Foreskin keratinocyte (primary cell): ENCODE measurements at places on chromosomes 13 and 19. TPM values are rescaled to one million over a fixed set of nuclear protein-coding genes. Genes with fewer than 3 reads are reported as not detected.

NAPSA gene
- 0.41 and 0.53 TPM in 2 replicates for total RNA-seq

IL4I1 gene
- 0.44 and 0.46 TPM in 2 replicates for total RNA-seq

METTL21C gene
- total RNA-seq: not detected in 2 replicates

ICAM1 gene
- 0.71 and 1.7 TPM in 2 replicates for total RNA-seq

SIGLEC8 gene
- total RNA-seq: not detected in 2 replicates

PRKCSH gene
- total RNA-seq: 119 and 131 TPM in 2 replicates

PSG11 gene
- not detected in 2 replicates for total RNA-seq

PDE4C gene
- total RNA-seq: not detected in 2 replicates

GNA15 gene
- 114 and 130 TPM in 2 replicates for total RNA-seq

GPR108 gene
- 52.3 and 61.7 TPM in 2 replicates for total RNA-seq

PLK5 gene
- not detected in 2 replicates for total RNA-seq

HIPK4 gene
- 0.07 and 0.10 TPM in 2 replicates for total RNA-seq

PPFIA3 gene
- 9.8 and 9.9 TPM in 2 replicates for total RNA-seq

VSTM1 gene
- not detected in 2 replicates for total RNA-seq

TRPC4 gene
- total RNA-seq: not detected in 2 replicates

SERPINE3 gene
- total RNA-seq: not detected in 2 replicates

TSKS gene
- total RNA-seq: 0.10 and 0.18 TPM in 2 replicates

CLDND2 gene
- 0.42 TPM in 1 of 2 replicates, not detected in the other for total RNA-seq

GNG7 gene
- total RNA-seq: 0.10 and 0.11 TPM in 2 replicates

RDH8 gene
- not detected in 2 replicates for total RNA-seq

TPTE2 gene
- not detected in 2 replicates for total RNA-seq

ZIC2 gene
- total RNA-seq: not detected in 2 replicates

PRRG2 gene
- 5.9 and 6.6 TPM in 2 replicates for total RNA-seq

ZNF700 gene
- 8.1 and 8.3 TPM in 2 replicates for total RNA-seq

ATP1A3 gene
- total RNA-seq: 0.14 TPM in 1 of 2 replicates, not detected in the other

TSSK6 gene
- total RNA-seq: 0.44 and 0.53 TPM in 2 replicates

PMIS2 gene
- not detected in 2 replicates for total RNA-seq

NMRK2 gene
- total RNA-seq: not detected in 2 replicates

ENOX1 gene
- 0.92 and 1.5 TPM in 2 replicates for total RNA-seq

KCNRG gene
- total RNA-seq: 0.49 and 0.61 TPM in 2 replicates

C13orf46 gene
- total RNA-seq: not detected in 2 replicates

ZNF20 gene
- total RNA-seq: 4.4 and 5.5 TPM in 2 replicates

LRRC63 gene
- not detected in 2 replicates for total RNA-seq

PCDH20 gene
- total RNA-seq: 0.03 TPM in 1 of 2 replicates, not detected in the other

CGB1 gene
- total RNA-seq: not detected in 2 replicates

SLC15A1 gene
- 0.04 TPM in 1 of 2 replicates, not detected in the other for total RNA-seq

KLK3 gene
- not detected in 2 replicates for total RNA-seq

RUBCNL gene
- total RNA-seq: 0.10 TPM in 1 of 2 replicates, not detected in the other

ERICH6B gene
- total RNA-seq: not detected in 2 replicates

COPE gene
- 193 and 257 TPM in 2 replicates for total RNA-seq

RAX2 gene
- not detected in 2 replicates for total RNA-seq

WDR87 gene
- not detected in 2 replicates for total RNA-seq

LSM7 gene
- 176 and 197 TPM in 2 replicates for total RNA-seq

TEKTIP1 gene
- total RNA-seq: not detected in 2 replicates

CGB3 gene
- total RNA-seq: not detected in 2 replicates

KEAP1 gene
- 58.4 and 59.2 TPM in 2 replicates for total RNA-seq

C19orf73 gene
- 0.71 and 1.2 TPM in 2 replicates for total RNA-seq

C19orf33 gene
- total RNA-seq: 513 and 634 TPM in 2 replicates

CTXN1 gene
- 1.5 and 1.7 TPM in 2 replicates for total RNA-seq

VSTM2B gene
- total RNA-seq: not detected in 2 replicates

NTF4 gene
- 10.0 and 11.7 TPM in 2 replicates for total RNA-seq

ZNF426 gene
- total RNA-seq: 10.9 and 11.4 TPM in 2 replicates

ACER1 gene
- not detected in 2 replicates for total RNA-seq

FGF21 gene
- not detected in 2 replicates for total RNA-seq

CALR3 gene
- not detected in 2 replicates for total RNA-seq

CCDC8 gene
- 41.6 and 42.7 TPM in 2 replicates for total RNA-seq

GTPBP3 gene
- 14.9 and 18.7 TPM in 2 replicates for total RNA-seq
